Effector memory CD4-positive, alpha-beta T cell (primary cell): ENCODE measurements at places on chromosomes 13 and 19.

DNA sequence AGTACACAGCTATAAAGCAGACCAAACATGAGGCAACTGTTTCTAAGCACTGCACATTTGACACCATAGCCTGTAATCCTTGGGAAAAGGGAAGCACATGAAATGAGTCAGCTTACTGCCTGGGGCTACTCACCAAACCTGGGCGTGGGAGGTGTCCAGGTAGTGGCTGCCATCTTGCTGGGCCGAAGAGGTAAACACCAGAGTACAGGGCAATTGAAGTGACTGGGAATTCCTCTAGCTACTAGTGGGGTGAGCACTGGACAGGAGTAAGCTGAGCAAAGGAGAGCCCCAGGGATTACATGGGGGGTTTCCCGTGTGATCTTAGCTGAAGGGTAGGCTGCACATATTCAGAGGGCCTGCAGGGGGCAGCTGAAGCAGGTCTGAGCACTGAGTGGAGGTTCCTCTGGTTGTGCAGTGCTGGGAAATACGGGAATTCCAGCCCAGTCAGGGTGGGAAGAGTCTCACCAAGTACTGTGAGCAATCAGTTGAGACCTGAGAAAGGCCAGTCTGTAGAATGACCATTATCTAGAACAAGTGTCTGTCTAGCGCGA is 140.5 kb downstream of the SLC7A1 start:
- DNase-seq = no peak

DNA sequence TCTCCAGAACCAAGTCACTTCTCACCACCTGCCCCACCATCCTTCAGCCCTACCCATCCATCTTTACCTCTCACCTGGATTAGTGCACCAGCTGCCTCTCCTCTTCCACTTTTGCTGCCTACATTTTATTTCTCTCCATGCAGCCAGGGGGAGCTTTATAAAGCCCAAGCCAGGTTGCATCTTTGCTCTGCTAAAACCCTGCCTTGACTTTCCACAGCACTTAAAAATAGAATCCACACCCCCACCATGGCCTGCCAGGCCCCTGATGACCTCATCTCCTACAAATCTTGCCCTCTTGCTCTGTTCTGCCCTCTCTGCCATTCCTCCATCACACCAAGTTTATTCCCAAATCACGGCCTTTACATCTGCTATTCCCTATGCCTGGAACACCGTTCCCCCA is 1.8 kb downstream of the HOOK2 start:
- no peak for DNase-seq

DNA sequence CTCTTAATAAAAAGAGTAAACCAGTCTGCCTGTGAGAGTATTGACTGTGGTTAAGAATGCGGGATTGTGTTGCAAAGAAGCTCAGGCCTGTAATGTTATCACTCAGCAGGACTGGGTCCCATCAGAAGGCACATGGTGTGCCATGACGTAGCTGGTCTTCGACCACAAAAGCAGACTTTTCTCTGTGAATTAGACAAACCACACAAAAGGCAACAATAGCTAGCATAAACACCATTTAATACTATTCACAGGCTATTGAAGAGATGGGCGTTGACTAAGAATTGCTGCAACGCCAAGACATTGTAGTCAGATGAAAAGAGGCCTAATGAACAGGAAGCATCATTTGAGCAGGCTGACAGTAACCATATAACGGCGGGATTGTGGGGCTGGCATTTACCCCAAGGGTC is 235.6 kb upstream of the SOX21 start:
- DNase-seq = no peak

GRCh38 chr13:47251771-47252170 is 354.9 kb upstream of the HTR2A start:
- no peak for DNase-seq

- no peak for DNase-seq
Observed at GRCh38 chr19:43532571-43532961, 422 bp upstream of the ZNF575 start.

DNA sequence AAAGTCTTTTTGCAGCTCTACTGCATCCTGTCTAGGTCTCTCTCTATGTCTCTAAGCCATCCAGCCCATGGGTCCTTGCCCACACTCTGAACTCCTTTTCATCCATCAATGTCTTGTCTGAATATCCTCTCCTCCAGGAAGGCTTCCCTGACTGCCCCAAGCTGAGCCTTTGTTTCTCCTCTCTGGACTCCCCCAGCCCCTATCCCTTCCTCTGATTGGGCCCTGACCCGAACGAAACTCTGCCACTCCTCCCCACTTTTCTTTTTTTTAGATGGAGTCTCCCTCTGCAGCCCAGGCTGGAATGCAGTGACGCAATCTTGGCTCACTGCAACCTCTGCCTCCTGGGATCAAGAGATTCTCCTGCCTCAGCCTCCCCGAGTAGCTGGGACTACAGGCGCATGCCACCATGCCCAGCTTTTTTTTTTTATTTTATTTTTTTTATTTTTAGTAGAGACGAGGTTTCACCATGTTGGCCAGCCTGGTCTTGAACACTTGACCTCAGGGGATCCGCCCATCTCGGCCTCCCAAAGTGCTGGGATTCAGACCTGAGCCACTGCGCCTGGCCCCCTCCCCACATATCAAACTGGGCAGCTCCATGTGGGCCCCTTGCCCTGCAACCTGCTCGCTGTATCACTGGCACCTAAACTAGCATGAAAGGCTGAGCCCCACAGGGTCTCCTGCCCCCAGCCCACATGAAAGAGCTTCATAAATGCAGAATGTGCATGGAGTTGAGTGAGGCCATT is 870 bp upstream of the UNC13A start:
- DNase-seq = no peak

DNA sequence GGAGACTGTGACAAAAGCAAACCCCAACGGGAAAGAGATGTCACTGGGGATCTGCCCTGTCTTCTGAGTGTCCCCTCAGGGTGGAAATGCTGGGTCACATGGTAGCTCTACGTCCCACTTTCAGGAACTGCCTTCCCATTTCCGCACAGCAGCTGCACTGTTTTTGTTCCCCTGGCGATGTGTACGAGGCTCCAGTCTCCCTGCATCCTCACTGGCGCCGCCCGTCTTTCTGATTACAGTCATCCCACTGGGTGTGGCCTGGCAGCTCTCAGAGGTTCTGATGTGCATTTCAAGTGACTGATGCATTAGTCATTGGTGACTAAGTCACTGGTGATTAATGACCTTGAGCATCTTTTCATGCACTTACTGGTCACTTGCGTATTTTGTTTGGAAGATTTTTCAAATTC is 21.2 kb downstream of the PCID2 start:
- DNase-seq = peak; percentile 24

DNA sequence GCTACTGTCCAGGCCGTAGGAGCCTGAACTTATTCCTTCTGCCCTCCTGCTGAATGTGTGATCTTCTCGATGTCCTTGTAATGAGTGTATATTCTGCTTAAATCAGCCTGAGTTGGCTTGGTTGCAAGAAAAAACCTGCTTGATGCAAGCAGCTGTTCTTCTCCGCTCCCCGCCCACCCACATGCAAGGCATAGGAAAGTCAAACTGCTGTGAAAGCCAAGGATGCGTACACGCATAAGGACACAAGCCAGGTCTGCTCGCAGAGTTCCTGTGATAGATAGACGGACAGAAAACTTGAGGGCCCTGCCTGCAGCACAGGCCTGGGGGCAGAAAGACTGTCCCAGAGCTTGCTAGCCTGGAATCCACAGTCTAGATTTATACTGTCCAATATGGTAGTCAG is 101.1 kb downstream of the DNAJC15 start:
- no peak for DNase-seq

GRCh38 chr13:46387064-46387851 is at the start of gene RUBCNL:
RUBCNL (minus strand) TSS chr13:46387252; CDS start chr13:46372475, 14,777 bp downstream.
- no peak for DNase-seq

- no peak for DNase-seq
Observed at GRCh38 chr13:34513526-34513925, 428.5 kb upstream of the NBEA start.

DNA sequence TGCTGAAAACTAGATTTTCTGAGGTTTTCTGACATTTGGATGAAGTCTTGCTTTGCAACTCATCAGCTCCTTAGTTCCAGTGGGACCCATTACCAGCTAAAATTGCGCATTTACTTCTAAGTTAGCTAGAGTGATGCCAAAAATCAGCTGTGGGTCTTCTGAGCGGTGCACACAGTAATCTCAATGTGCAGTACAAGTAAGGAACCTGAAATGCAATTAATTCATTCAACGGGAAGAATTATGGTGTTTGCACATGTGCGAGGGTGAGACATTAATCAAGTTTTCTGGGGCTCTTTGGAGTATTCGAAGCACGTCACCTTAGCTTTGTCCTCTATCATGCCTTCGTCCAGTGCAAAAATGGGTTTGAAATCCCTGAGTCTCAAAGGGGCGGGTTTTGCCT is 146.2 kb downstream of the MYO16 start:
- no peak for DNase-seq

DNA sequence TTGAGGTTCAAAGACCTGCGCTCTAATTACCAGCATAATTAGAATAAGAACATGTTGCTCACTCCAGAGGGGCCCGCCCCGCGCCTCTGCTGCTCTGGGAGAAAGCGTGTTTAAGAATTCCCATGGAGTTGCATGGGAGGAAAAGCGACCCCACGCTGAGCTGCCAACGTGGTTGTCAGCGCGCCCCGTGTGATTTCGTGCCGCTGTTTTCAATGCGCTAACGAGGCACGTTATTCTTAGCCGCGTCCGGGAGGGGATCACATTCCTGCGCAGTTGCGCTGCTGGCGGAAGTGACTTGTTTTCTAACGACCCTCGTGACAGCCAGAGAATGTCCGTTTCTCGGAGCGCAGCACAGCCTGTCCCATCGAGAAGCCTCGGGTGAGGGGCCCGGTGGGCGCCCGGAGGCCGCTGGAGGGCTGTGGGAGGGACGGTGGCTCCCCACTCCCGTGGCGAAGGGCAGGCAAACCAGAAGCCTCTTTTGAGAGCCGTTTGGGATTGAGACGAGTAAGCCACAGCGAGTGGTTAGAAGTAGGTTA is 173.8 kb upstream of the SOX1 start:
- DNase-seq = no peak

DNA sequence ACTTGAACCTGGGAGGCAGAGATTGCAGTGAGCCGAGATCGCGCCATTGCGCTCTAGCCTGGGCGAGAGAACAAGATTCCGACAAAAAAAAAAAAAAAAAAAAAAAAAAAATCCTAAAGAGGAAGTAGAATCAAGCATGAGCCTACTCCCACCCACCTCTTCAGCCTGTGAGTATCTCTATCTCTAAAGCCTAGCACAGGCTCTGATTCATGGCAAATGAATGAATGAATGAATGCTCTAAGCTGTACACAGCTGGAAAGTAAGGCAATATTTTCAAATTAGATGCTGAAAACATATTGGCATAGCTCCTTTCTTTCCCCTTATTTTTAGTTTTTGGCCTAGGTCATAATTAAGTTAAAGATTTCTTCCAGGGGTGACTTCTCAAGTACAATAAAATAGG is 35.7 kb upstream of the FAM216B start:
- DNase-seq = no peak

GRCh38 chr19:8445488-8446001 is 770 bp downstream of the HNRNPM start:
- DNase-seq = peak; percentile 18

- DNase-seq = no peak
Observed at GRCh38 chr13:44243198-44243857, 130.3 kb upstream of the SERP2 start.

GRCh38 chr13:112713517-112714253 is 23.8 kb downstream of the ATP11A start:
- no peak for DNase-seq

- DNase-seq = no peak
Observed at GRCh38 chr13:113953561-113953960, 20.3 kb downstream of the C13orf46 start.

GRCh38 chr13:110125613-110126272 is 181.2 kb downstream of the COL4A1 start:
- no peak for DNase-seq

GRCh38 chr19:58009666-58010301 is 7.2 kb upstream of the ZNF606 start:
- peak; percentile 29 for DNase-seq

- no peak for DNase-seq
Observed at GRCh38 chr13:56909896-56910600, 230.7 kb upstream of the PRR20A start.

DNA sequence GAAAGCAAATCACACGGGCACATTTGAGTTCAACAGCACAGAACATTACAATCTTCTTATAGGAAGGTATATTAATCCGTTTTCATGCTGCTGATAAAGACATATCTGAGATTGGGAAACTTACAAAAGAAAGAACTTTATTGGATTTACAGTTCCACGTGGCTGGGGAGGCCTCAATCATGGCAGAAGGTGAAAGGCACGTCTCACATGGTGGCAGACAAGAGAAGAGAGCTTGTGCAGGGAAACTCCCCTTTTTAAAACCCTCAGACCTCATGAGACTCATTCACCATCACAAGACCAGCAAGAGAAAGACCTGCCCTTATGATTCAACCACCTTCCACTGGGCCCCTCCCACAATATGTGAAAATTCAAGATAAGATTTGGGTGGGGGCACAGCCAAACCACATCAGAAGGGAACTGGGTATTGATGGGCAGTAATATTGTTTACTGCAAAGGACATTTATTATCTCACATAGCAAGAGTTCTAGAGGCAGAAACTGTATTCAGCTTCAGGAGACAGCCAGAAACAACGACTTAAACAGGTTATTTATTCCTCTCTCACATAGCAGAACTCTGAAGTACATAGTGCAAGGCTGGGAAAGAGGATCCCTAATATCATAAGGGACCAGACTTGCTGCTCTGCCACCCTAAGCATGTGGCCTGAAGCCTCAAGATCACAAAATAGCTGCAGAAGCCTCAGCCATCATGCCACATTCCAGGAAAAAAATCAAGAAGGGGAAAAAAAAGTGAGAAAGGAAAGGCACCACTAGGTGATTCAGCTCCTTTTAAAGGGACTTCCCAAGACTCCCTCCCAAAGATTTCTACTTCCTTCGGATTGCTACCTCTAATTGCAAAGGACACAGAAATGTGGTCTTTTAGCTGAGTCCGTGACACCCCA is 23.1 kb downstream of the FXYD5 start:
- DNase-seq = no peak

DNA sequence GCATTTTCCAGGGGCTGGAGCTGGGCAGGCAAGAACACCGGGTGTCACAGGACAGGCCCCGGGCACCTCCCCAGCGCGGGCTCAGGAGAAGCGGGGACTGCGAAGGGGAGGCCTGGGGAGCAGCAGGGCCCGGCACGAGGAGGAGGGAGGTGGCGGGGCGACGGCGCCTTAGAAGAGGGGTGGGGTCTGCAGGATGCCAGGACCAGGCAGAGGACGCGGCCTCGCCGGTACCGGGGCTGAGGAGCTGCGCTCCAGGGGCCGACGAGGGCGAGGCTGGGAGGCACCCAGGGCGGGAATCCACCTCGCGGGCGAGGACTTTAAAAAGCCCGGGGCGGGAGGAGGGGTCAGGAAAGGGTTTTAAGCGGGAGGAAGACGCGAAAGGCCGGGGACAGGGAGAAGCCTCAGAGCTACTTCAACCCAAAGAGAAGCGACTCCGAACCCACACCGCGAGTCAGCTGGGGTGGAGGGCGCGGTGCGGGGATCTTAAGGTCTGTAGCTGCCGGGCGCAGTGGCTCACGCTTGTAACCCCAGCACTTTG is 665 bp downstream of the ZNF347 start:
- no peak for DNase-seq

GRCh38 chr13:50467156-50468110 is 376.1 kb downstream of the DLEU7 start:
- no peak for DNase-seq

- DNase-seq = no peak
Observed at GRCh38 chr19:45794627-45795026, 2.0 kb upstream of the DMWD start.

GRCh38 chr13:51778392-51778791 is 25.6 kb downstream of the DHRS12 start:
- no peak for DNase-seq
